ENCODE measurements at places on chromosomes 3 and 15.

- DNase-seq, result no peak
Measured at GRCh38 chr3:5022966-5023776, 43.9 kb downstream of the BHLHE40 start.

- no peak for DNase-seq
Measured at GRCh38 chr15:100314809-100315400, 26.9 kb downstream of the ADAMTS17 start.

DNA sequence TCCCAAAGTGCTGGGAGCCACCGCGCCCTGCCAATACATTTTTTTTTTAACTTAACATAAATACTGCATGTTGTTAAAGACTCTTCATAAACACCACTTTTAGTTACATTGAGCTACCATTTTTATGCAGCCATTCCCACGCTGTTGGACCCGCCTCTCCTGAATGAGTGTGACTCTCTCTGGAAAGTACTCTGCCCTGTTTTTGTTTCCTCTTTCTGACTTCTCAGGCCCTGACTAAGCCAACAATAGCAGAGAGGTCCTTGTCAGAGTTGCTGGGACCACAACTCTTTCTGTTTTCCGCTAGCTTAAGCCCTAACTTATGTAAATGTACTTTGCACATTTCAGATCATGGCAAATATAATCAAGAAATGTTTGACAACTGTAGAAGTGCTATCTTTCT lies 35.2 kb downstream of the PARP15 start:
- DNase-seq, result no peak

- DNase-seq, result no peak
Measured at GRCh38 chr3:176159796-176160195, 1037.5 kb downstream of the TBL1XR1 start.

GRCh38 chr15:66907826-66908743 lies 157.3 kb upstream of the SMAD3 start:
- DNase-seq, result no peak
